Activated naive CD8-positive, alpha-beta T cell treated with anti-CD3 and anti-CD28 coated beads for 36 hours (primary cell): ENCODE measurements at places on chromosomes 1 and 21. TPM values are rescaled to one million over a fixed set of nuclear protein-coding genes. Genes with fewer than 3 reads are reported as not detected.
A peak's percentile ranks its signal among the peaks of the same experiment; 100 is the strongest.

- DNase-seq: no peak
Observed at GRCh38 chr1:8457760-8458381, 140.0 kb downstream of the SLC45A1 start.

DNA sequence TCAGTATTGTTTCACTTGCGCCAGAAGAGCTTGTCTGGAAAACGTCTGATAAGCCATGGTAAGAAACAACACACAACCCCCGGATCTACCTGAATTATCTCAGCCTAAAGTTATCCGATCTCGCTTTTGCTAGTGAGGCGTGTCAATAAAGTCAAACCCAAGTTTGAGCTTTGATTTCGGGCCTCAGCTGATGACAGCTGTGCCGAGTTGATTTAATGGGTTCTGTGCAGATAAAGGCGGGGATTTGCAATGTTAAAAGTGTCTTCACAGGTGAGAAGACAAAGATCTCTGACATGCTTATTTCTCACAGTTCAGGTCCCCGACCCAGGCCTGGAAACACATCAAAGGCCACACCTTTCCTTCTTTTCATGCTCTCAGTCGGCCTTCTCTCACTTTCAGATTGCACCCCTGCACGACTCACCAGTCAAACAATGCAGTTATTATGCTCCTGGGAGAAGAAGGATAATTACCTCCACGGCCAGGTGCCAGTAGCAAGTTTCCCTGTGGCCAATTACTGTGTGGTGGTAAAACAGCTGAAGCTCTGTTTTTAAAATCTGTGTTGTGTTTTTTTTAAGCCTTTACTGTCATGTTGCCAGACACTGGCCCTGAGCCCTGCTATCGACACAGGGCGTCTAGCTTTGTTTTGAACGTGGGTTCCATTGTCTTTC, 245.3 kb upstream of the RUNX1 start:
- no peak for DNase-seq

GRCh38 chr1:19557609-19558051, 72.3 kb upstream of the CAPZB start:
- DNase-seq: no peak

GRCh38 chr1:24915816-24916602, 14.1 kb downstream of the RUNX3 start:
- no peak for DNase-seq

GRCh38 chr21:41869771-41870170, 9.4 kb downstream of the PRDM15 start:
- DNase-seq: no peak

- peak; percentile 45 for DNase-seq
Observed at GRCh38 chr1:147541672-147542568, 619 bp downstream of the BCL9 start.

DNA sequence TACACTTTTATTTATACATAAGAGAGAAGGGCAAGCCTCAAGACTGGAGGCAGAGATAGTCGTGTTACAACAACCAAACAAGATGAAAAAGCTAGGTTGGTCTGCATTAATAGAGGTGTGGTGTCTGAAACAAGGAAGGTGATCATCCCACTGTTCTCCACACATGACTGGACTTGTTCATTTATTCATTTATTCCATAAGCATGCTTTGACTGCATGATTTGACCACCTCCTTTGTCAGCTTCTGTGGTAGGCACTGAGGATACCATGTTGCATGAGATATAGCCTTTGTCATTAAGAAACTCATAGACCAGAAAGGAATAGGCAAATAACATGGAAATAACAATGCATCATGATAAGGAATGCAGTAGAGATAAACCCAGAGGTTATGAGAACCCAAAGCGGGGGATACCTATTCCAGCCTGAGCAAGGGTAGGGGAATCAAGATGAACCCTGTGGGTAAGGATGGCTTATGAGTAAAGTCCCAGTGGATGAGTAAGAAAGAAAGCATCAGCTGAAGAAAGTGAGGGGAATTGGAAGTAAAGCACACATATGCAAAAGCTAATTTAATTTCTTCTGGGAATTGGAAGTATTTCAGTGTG, 173.7 kb upstream of the FGGY start:
- no peak for DNase-seq

The CD84 gene
- 13.7 TPM for total RNA-seq

GRCh38 chr1:109396513-109396839, 1.2 kb downstream of the SORT1 start:
- DNase-seq: no peak

DNA sequence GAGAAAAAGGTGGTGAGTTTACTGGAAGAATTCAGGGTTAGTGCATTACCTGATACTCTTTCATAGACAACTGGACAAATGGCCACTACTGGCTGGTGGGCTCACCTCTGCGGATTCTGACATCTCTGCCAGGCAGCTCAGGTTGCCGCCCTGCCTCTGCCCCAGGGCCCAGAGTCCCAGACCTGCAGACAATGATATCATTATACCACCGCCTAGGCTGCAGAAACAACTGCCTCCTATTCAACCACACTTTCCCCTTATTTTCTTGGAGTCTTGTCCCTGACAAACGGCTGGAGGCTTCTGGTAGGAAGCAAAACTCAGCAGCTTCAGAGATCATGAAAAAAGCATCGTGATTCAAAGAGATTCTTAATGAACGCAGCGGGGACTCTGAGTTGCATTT, 37.0 kb downstream of the IRF2BP2 start:
- no peak for DNase-seq

DNA sequence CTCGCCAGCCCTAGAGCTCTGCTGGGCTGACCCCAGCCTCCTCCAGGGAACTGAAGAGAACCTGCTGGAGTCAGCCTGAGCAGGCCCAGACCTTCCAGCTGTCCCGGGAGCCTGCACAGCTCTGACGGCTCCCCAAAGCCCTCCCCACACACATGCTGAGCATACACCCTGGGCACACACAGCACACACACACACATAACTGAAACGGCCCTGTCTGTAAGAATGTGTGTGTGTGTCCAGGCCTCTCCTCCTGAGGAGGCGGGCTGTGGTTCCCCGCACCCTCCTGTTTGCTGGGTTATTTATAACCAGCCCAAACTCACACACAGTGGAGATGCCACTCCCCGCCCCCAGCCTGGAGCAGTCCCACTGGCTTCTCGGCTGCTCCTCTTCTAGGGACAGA, 20.2 kb downstream of the SDC3 start:
- no peak for DNase-seq

The LCE1A gene
- not detected for total RNA-seq

GRCh38 chr1:41486371-41487125, 2.1 kb upstream of the EDN2 start:
- DNase-seq: no peak

The AGBL4 gene
- not detected for total RNA-seq

- DNase-seq: peak; percentile 92
Observed at GRCh38 chr1:151254217-151255213, at the start of gene PSMD4. PSMD4 (plus strand) TSS chr1:151254734; CDS start chr1:151254783, 49 bp downstream.

DNA sequence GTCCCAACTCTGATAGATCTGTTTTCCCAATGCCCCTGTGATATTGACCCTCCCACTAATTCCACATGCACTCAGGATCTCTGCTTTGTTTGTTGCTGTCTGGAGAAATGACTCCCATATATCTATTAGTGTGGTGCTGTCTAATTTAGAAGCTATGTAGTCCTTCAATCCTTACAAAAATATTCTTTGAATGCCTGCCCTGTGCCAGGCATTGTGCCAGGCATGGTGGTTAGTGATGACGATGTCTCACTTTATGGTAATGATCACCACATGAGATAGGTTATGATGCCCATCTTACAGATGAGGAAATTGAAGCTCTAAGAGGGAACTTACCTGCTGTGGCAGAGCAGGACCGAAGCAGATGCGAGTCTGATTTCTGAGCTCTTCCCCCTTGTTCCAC, 12.9 kb downstream of the MYOG start:
- no peak for DNase-seq

DNA sequence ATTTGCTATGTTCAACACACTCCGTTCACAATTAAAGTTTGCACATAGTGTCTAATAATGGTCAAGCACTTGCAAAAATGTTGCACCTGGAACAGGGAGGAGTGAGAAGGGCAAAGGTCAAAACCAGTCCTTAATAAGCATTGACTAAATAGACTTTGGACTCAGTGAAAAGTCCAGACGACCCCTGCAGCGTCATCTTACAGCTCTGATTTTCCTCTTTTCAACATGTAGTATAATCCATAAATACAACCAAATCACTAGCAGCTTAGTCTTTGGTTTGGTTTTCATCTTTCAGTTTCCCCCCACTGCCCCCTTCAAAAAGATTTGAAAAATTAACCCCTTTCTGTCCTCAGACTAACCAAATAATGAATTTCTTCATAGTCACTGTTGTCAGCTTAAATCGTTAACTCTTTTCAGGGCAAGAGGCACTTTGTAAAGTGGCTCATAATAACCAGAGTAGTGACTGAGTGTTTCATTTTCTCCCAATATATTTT, 290.3 kb downstream of the PTPRC start:
- DNase-seq: no peak

DNA sequence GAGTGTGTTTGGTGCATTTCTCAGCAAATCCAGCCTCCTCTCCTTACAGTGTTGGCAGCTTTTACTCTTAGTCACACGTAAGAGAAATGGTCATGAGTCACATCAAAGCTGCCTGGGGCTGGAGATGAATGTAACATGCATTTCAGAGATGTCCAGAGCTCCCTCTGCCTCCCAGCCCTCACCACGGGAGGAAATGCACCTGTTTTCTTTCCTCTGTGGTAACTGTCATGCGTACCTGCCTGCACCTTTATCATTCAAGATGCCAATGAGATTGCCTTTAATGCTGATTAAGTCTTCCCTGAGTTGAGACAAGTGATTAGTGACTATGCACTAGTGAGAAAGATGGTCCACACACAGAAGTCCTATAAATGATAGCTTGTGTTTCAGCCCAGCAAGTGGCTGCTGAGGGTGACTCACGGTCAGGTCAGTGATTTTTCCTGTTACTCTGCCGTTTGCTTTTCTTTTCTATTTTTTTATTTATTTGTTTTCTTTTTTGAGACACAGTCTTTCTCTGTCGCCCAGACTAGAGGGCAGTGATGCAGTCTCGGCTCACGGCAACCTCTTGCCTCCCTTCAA, 277.3 kb upstream of the FMN2 start:
- DNase-seq: peak; percentile 6

The ATP5PF gene
- 187 TPM for total RNA-seq

The DMRTA2 gene
- total RNA-seq: not detected

- DNase-seq: no peak
Observed at GRCh38 chr1:180043785-180044184, 89.2 kb downstream of the CEP350 start.

DNA sequence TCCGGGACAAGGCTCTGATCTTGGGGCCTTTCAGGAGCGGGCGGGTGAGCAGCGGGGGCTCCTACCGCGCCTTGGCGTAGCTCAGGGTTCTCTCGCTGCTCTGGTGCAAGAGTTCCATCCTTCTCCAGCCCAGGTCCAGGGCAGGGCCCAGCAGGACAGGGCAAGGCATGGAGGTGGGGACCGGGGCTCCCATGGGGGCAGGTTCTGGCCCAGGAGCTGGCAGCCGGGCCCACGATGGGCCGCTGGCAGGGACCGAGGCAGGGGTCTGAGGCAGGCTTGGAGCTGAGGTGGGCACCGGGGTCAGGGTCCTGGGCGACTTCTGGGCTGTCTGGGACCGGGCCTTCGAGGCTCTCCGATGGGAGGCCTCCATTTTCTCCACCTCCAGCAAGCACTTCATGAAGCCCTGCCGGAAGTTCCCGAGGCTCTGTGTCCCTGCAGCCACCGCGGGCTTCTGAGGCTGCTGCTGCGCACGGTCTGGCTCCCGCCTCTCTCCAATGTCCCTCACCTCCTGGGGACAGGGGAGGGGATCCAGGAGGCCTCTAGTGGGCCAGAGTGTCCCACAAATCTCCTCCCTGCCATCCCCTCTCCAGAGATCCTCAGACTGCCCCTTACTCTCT, 27.6 kb downstream of the SPATA21 start:
- DNase-seq: no peak

The RNF207 gene
- total RNA-seq: 6.2 TPM

- DNase-seq: no peak
Observed at GRCh38 chr1:56844545-56845136, 10.0 kb upstream of the C8A start.
